Activated CD4-positive, alpha-beta T cell treated with anti-CD3 and anti-CD28 coated beads, Interleukin-2, amount 50 U/mL, for 4 hours (primary cell): ENCODE measurements at places on chromosomes 7 and 10.
A peak's percentile ranks its signal among the peaks of the same experiment; 100 is the strongest.

- no peak for DNase-seq
Measured at GRCh38 chr10:78756604-78757343, 312.0 kb upstream of the ZMIZ1 start.

GRCh38 chr7:66265566-66265965, 60.4 kb downstream of the TPST1 start:
- DNase-seq, result no peak

DNA sequence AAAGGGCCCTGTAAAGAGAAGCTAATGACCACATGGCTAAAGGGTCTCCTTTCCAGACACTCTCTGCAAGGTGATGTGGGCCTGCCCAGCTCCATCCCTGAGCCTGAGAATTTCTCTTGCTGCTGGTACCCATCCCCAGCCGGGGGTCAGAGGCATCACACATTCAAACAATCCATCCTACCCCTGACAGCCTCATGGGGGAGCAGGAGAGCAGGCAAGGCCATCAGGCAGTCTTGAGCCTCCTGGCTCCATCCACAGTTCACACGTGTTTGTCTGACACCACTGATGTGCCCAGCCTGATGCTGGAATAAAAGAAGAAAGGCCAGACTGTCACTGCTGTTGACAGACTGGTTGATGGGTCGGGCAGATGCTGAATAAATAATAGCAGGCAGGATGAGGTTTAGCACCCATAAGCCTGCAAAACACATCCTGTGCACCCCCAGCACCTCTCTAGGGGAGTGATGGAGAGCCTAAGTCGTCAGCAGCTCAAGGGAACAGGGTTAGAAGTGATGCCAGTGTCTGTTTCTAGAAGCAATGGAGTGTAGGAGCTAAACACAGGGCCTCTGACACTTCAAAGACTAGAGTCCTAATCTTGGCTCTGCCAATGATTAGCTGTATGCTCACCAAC, 43.5 kb downstream of the TLL2 start:
- DNase-seq, result no peak

DNA sequence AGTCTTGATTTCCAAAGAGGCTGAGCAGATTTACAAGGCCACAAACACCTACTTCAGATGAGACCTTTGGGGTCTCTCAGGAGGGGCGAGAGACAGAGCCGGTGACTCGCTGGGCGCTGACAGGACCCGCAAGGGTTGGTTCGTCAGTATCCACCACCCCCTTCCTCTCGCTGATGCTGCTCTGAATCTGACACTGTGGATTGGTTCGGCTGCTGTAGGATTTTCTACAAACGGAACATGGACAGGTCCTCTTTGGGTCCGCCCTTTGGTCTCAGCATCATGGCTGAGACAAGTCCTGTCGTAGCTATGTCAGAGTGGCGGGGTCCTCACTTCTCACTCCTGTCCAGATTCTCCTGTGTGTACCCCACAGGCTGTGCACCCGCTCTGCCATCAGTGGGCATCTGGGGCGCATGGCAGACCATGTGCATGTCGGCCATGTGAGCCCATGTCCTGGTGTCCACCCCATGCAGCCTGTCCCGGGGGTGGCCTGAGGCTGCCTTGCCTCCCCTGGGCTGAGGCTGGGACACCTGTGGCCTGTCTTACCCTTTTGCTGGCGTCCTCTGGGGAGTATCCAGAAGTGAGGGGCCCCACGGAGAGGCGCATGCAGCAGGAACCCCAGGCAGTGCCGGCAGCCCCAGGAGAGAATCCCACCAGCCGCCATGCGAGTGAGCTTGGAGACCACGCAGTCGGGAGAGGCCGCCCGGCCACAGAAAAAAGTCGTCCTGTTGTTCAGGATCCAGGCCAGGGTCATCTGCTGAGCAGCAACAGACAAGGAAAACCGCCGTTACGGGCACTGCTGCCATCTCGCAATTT, 21.6 kb upstream of the FAM20C start:
- DNase-seq, result no peak

DNA sequence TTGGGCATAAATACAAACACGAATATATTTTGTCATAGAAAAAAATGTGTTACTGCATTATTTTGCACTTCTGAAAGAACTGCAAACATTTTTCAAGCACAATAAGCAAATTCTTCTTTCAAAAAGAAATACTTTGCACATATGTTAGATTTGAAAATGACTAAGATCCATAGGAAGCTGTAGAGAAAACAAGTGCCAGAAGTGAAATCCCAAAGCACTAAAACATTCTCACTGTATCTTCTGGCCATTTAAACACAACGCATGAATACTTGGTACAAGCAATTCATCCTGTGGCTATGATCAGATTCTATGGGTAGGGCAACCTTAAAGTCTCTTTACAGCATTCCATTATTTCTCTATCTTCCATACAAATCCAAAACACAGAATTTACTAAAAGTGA, 225.4 kb upstream of the IMMP2L start:
- DNase-seq, result no peak

- DNase-seq, result no peak
Measured at GRCh38 chr10:33247221-33247922, 87.1 kb downstream of the NRP1 start.

DNA sequence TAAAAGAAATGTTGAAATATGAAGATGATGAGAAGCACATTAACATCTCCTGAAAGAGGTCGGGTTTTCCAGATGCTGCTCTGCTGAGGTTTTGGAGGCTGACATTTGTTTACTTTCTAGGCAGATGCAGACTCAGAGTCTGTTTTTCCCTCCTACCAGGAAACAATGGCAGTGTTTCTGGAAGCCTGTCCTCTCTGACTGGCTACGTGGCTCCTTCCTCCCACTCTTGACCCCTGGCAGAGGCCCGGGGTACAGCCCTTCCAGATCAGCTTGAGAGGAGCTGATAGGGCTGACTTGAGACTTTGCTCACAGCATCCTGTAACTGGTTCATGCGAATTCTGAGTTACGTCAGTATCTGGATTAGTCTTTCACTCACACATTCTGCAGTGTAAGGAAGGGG, 41.1 kb upstream of the IL15RA start:
- no peak for DNase-seq

DNA sequence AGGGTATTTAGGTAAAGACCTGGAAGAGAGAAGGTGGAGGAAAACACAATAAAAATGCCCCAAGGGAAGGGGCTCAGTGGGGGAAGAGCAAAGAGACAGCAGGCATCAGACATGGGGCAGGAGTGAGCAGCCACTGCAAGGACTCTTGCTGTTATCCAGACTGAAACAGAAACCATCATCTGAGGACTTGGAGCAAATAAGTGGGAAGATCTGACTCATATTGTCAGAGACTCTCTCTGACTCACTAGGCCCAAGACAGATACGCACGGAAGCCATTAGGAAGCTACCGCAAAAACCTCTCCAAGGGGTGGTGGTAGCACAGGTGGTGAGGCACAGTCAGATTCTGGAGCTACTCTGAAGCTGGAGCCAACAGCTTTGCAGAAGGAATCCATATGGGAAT, 110.7 kb downstream of the RNF32 start:
- no peak for DNase-seq

DNA sequence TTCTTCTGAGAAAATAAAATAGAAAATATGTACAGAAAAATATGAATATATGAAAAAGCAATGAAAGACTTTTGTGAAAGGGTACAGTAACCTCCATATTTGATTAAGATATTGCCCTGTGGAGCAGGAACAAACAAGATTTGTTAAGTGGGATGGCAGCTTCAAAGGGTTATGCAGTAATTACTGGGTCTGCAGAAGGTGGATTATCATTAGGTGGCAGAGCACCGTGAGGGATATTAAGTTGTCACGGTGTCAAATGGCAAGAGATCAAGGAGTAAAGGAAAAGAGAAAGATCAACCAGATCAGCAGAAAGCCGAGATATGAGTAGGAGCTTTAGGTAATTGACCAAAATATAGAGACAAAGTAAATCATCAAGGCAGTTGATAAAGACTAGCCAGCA, 44.1 kb downstream of the DGKB start:
- DNase-seq, result no peak

- DNase-seq, result no peak
Measured at GRCh38 chr10:52679117-52679516, 93.5 kb downstream of the MBL2 start.

DNA sequence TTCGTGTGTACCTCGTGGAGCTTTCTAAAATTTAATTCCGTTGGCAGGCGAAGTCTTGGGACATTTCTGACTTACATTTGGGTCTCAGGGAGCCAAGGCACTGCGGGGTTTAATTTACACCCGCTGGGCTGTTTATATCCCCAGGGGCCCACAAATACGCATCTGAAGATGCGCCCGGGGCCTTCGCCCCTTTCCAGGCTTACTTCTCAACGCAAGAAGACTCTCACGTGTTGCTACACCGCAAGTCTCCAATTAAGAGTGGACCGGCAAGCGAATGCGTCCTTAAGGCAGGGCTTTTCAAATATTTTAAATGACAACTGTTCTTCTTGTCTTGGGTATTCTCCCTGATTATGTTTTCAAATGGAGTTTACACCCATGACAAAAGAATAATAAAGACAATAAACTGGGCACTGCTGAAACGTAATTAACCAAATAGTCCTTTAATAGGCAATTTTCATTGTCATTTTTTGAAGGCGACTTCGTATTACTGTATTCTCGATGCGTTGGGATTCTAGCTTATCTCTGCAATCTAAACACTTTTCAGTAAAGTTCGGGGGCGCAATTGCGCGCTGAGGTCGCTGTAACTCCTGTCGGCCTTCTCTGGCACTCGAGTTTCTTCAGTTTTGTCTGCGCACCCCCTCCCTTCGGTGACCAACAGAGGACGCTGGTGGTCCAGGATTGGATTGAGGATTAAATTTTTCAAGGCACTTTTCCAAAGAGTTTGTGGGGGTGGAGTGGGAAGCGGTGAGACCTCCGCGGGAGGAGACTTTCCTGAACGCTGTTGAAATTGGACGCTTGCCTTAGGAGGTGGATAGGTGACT, 837 bp upstream of the IGFBP3 start:
- DNase-seq, result no peak

GRCh38 chr7:81590131-81590530, 179.7 kb downstream of the HGF start:
- no peak for DNase-seq

DNA sequence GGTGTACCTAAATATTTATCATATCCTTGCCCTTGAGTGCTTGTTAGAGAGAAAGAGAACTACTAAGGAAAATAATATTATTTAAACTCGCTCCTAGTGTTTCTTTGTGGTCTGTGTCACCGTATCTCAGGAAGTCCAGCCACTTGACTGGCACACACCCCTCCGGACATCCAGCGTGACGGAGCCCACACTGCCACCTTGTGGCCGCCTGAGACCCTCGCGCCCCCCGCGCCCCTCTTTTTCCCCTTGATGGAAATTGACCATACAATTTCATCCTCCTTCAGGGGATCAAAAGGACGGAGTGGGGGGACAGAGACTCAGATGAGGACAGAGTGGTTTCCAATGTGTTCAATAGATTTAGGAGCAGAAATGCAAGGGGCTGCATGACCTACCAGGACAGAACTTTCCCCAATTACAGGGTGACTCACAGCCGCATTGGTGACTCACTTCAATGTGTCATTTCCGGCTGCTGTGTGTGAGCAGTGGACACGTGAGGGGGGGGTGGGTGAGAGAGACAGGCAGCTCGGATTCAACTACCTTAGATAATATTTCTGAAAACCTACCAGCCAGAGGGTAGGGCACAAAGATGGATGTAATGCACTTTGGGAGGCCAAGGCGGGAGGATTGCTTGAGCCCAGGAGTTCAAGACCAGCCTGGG, 11.4 kb downstream of the SERPINE1 start:
- DNase-seq, result peak; percentile 81

DNA sequence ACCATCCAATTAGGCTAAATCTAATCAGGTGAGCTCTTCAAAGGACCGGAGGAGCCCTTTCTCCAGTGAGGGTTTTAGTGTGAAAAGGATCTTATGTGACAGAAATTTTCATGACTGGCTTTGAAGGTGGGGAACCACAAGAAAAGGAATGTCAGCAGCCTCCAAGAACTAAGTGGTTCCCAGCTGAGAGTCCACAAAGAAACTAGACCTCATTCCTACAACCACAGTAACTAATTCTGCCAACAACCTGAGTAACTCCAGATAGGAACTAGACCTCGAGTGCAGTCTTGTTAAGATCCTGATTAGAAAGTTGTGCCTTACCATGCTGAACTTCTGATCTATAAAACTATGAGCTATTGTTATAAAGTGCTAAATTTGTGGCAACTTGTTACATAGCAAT, 51.3 kb downstream of the PCLO start:
- DNase-seq, result no peak

DNA sequence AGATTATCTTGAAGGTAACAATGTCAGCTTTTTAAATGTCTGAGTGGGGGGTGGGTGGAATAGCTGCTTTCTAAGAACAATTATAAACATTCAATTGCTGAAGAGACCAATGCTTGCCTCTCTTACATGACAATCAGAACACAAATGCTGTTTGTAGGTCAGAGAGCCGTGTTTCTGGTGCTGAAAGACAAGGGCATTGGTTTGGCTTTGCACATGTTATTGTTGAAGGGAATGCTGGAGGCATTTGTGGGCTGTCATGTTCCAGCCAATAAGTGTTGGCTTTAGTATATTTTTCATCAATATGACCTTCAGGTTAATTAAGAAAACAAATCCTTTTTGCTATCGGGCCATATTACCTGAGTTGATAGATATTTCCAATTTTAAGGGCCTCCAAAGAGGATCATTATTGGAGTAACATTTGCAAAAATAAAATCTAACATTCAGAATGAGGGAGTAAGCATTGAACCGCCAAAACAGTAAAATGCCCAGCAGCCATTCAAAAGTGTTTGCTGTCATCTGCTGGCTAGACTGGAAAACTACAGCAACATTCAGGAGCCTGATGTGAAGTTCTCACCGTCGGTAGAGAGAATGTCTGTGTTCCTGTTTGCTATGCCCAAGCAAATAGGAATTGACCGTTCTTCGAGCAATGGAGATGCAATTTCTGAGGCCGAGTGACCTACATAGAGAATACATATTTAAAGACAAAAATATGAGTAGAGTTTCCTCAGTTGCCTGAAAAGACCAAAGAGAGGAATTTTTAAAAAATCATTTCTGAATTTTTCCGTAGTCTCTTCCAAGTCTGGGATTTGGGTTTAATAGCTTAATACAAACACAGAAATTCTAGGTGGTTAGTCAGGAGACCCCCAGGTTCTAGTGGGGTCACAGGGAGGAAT, 118.9 kb downstream of the APBB1IP start:
- peak; percentile 12 for DNase-seq

- DNase-seq, result no peak
Measured at GRCh38 chr7:149846021-149846420, 7.8 kb downstream of the ZNF862 start.

- no peak for DNase-seq
Measured at GRCh38 chr7:83271212-83272099, 108.8 kb upstream of the PCLO start.

DNA sequence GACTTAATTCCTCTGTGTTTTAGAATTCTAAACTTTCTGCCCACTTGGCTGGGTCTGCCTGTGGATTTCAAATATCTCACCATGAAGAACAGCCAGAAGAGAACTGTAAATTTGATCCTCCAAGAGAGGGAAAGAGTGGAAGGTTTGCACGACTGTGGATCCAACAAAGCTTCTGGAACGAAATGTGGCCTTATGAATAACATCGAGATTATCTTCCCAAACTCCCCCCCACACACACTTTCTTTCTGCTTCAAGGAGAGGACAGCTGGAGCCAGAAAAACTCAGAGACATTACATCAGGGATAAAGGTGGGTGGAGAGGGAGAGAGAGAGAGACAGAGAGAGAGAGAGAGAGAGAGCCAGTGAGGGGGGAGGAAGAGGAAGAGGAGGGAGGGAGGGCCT, 570.1 kb upstream of the MGMT start:
- no peak for DNase-seq
